H4 (cell line): ENCODE measurements at places on chromosomes 12 and 14. TPM values are rescaled to one million over a fixed set of nuclear protein-coding genes. Genes with fewer than 3 reads are reported as not detected.

- DNase-seq, result no peak
These were observed 47.2 kb downstream of the ERH start for GRCh38 chr14:69350892-69351291.

Gene NELL2
- total RNA-seq, result 6.7 and 9.2 TPM in 2 replicates

GRCh38 chr12:5409619-5410018, 22.3 kb upstream of the NTF3 start:
- no peak for DNase-seq

- no peak for DNase-seq
These were observed 233.2 kb downstream of the NRXN3 start for GRCh38 chr14:78403278-78403815.

Gene RNU4-1
- total RNA-seq, result under 0.01 TPM in 2 replicates

DNA sequence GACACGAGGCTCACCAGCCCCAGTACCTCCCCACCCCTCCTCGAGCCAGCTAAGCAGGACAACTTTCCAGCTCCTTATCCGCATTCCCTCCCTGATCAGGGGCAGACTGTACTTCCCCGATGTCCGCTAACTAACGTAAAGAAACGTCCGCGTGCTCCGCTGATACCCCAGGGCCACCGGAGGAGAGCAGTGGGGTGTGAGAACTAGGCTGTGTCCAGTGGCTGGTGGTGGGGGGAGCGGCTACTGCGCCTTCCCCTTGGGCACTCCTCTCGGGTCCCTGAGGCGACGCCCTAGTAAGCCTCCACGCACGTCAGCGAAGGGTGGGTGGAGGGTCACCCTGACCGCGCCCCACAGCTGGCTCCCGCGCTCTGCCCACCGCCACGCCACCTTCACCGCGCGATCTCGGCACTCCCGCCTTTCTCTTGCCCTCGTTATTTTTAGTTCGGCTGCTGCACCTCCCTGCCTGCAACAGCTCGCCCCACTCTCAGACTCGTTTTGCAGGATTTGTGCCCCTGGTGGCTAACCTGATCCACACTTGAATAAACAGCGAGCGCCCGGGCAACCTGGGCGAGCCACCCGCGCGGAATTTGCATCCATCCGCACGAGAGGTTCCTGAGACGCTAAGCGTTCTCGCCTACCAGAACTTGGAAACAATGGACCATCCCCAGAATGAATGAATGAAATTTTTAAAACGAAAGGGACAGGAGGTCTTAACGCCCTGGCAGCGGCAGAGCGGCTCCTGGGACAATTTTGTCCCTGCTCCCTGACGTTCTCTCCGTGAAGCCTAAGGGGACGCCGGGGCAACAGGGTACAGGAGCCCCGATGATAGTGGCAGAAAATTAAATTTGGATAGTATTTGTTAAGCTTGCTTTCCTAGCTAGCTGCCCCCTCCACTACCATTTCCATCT, 6.9 kb upstream of the BMP4 start:
- DNase-seq, result no peak

GRCh38 chr14:70896317-70896716, 10.9 kb upstream of the PCNX1 start:
- no peak for DNase-seq

DNA sequence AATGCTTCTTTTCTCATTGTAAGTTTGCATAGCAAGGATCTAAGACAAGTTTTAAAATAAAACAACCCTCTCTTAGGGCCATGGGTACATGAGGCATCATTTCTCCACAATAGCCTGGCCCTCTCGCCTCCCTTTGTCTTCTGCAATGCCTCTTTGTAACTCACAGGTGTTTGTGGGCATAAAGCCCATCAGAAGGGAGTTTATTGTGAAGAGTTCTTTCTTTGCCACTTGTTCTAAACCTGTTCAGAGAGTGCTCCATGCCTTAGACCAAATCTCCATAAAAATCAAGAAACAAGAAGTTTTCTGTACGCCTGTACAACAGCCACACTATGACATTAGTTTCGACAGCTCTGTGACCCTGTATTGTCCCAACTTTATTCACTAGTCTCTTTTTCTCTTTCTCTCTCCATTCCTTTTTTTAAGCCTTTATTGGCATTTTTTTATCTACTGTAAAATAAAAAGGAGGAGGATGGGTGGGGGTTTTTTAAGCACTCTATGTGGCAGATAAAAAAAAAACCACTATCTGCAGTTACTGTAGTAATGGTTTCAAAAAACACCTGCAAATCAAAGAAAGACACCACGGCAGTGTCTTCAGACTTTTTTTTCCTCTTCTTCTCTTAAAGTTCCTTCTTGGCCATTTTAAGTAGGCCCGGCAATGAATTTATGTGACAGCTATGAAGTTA, 1.6 kb downstream of the C12orf42 start:
- DNase-seq, result no peak

Gene GPHN
- total RNA-seq, result 11.6 and 44.6 TPM in 2 replicates

DNA sequence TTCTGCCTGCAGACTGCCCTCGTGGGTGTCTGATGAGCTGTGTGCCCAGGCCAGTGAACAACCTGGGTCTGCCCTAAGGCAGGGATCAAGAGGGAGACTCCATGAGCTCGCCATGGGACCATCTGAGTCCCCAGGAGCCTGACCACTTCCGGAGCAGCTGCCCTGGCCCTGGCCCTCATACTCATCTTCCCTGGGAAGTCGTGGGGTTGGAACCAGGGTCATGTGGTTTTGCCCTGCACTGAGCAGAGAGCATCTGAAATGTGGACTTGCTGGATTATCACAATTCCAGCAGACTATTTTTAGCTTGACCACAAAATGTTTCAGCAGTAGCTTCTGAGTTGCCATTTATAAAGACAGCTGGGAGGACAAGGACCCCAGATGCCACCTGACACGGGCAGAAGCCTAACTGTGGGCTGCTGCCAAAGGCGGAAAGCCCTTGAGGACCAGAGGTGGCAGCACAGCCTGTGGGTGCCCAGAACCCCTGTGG, 6.7 kb downstream of the BTBD6 start:
- no peak for DNase-seq

GRCh38 chr12:24943947-24944600, 4.8 kb downstream of the BCAT1 start:
- DNase-seq, result peak; percentile 63

DNA sequence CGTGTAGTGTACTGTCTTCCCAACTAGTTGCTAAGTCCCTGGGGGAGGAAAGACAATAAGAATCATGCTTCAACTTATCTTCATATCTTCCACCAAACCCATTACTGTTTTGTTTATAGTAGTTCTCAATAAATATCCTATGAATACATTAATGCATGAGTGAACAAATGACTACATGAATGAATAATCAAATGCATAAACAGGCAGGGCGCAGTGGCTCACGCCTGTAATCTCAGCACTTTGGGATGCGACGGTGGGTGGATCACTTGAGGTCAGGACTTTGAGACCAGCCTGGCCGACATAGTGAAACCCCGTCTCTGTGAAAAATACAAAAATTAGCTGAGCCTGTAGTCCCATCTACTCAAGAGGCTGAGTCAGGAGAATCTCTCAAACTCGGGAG, 32.1 kb upstream of the NR2C1 start:
- DNase-seq, result no peak

- peak; percentile 31 for DNase-seq
These were observed 160.2 kb downstream of the DAD1 start for GRCh38 chr14:22428700-22429291.

DNA sequence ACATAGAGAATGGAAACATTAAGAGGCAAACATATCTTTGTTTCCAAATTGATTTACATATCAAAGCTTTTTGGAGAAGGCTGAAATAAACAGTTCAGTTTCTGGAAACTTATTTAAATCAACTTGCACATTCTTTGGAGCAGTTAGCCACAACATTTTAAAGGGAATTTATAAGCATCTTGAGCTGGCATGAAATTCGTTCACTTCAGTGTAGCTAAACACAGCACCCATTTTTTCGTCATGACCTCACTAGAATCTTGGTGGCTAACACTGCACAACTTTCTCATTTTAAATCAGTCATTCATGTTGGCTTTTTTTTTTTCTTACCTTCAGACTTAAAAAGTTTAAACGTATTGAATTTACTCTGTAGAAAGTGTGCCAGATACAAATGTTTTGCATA, 1139.9 kb upstream of the FLRT2 start:
- no peak for DNase-seq

- DNase-seq, result no peak
These were observed 17.3 kb upstream of the DHRS4 start for GRCh38 chr14:23936084-23936829.

Gene CFAP54
- 0.64 and 1.8 TPM in 2 replicates for total RNA-seq

GRCh38 chr14:71942904-71943694, 10.9 kb downstream of the RGS6 start:
- DNase-seq, result no peak

DNA sequence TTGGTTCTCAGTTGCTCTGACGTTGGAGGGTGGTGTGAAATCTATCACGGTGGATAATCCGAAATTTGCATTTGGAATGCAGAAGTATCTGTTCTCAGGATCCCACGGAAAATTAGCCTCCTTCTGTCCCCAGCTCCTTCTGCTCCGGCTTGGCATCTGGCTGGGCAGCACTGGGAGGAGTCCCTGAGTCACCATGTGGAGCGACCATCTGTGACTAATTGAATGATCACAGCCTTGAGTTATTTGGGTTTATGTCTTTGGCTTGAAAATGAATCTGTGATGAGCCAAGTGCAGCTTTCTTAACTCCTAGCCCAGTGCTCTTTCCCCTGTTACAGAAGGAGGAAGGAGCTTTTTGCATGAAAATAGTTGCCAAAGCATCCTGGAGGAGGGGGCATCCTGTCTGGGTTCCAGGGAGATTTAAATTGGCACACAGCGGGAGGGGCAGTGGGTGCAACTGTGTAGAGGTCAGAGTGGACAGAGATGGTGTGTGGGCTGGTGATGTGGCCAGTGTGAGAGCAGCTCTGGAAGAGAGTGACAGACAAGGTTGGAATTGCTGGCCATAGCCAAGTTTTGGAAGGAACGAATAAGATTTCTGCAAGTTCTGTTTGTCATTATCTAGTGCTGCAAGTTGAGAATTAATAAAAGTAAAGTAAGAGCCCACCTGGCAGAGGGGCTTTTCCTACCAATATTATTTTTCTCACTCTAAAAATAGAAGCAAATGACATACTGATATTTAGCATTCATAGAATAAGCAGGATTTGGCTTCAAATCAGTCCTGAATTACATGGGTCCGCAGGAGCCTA, 74.4 kb downstream of the SLC24A4 start:
- DNase-seq, result peak; percentile 39

DNA sequence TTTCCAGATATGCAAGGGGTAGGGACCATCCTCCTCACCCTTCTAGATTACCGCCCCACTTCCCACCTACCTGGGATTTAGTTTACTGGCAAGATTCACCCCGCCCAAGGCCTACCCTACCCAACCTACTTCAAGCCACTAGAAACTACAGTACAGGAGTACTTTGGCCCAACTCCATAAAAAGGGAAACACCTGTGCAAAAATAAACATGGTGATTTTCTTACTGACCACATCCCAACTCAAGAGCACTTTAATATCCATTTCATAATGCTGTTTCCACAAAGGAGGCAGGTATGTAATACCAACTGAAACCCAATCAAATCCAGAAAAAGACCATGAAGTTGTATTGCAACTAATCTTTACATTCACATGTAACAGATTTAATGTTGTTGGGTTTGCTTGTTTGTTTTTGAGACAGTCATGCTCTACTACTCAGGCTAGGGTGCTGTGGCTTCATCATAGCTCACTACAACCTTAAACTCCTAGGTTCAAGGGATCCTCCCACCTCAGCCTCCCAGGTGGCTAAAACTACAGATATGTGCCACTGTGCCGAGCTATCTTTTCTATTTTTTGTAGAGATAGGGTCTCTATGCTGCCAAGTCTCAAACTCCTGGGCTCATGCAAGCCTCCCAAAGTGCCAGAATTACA, 41.7 kb upstream of the RAP1B start:
- no peak for DNase-seq

Gene SUSD6
- total RNA-seq, result 2.7 and 3.4 TPM in 2 replicates

GRCh38 chr12:80293759-80294158, 150.3 kb upstream of the PTPRQ start:
- no peak for DNase-seq

Gene EXD2
- total RNA-seq, result 3.2 and 5.0 TPM in 2 replicates

DNA sequence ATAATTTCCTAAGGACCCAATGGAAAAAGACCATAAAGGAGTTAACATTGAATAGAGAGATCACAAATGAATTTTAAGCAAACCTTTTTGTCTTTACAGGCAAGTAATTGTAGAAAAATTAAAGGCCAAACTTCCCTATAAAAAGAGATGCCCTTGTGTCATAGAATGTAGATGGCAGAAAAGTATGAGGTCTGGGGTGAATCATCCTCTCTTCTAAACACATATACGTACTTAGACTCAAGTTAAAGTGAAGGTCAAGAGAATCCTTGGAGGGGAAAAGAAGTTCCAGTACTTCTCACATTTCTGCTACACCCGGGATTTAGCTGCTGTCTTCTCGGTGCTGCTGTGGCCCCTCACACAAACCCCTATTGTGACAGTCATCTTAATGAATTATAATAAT, 116.2 kb upstream of the ARID2 start:
- no peak for DNase-seq

GRCh38 chr14:75361751-75362433, 65.9 kb upstream of the JDP2 start:
- no peak for DNase-seq

Gene GIT2
- total RNA-seq, result 13.6 and 14.7 TPM in 2 replicates

GRCh38 chr12:75438059-75438754, 42.3 kb upstream of the GLIPR1 start:
- no peak for DNase-seq

Gene ITGA7
- 0.88 and 1.2 TPM in 2 replicates for total RNA-seq

Gene KLRC3
- 0.37 TPM in 1 of 2 replicates, not detected in the other for total RNA-seq

Gene NPAS3
- total RNA-seq, result 2.6 and 4.2 TPM in 2 replicates

DNA sequence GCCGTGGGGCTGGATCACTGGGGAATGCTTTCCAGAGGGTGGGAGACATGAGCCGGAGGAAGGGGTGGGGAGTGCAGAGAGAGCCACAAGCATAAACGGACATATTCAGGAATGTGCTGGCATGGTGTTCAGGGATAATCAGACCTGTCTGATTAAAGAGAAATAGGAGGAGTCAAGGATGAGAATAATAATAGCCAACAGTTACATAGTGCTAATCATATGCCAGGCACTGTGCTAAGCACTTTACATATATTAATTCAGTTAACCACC, 43.7 kb downstream of the LTBP2 start:
- DNase-seq, result no peak

DNA sequence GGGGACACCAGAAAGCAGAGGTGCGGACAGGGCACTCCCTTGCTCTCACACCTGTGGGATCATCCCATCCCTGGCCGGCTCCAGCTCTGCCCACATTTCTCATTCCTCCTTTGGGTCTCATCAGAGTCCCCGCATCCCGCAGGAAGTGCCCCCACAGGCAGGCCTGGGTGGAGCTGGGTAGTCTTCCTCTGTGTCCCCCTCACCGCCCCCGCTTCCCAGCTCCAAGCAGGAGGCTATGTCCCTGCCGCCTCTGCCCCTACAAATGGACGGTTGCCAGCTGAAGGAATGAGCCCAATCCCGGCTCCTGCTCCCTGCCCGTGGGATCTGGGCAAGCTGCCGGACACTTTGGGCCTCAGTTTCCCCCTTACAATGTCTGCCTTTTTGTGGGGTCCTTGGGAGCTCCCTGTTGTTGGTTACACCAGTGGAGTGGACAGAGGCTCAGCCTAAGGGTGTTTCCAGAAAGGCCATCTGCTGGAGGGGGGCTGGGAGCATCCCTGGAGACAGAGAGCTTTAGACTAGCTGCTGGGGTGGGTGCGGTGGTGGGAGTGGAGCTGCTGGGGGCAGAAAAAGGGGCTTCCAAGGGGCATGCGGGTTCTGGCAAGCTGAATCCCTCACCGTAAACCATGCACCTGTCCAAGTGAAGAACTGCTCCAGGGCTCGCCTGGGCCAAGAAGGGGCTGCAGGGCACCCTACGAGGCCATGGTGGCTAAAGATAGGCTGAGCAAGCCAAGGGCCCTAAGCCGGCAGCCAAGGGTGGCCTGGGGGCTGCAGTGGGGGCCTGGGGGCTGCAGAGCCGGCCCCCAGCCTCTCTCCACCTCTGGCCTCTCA, 7.9 kb upstream of the GPR132 start:
- no peak for DNase-seq
